ENCODE measurements at places on chromosomes 4 and X.

DNA sequence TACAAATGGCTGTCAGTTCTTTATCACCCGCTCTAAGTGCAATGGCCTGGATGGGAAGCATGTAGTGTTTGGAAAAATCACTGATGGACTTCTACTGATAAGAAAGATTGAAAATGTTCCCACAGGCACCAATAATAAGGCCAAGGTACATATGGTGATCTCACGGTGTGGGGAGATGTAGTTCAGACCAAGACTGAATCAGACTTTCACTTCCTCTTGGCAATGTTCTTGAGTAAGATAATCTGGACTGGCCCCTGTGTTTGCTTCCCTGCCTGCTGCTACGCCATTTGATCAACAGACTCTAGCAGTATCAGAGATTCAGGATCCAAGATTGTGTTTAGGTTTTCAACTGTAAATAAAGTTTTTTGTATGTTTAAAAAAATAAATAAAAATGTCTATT is 682.2 kb upstream of the AMOT start:
- no peak for DNase-seq

DNA sequence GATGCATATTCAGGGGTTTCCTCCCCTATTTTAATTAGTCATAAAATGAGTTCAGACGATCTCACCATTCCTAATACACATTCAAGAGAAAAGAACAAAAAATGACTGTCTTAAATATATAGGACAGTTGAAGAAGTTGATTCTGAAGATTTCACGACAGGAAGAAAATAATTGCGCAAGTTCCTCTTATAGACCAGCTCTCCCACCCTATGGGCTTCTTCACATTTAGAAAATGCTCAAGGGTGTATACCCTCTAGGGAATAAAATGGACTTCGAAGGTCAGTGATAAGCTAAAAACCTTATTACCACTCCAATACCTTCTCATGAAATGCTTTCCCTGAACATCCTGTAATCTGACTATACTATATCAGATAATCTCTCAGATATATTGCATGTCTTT is 149.2 kb upstream of the TEX13C start:
- no peak for DNase-seq

GRCh38 chrX:65633826-65634225 is 33.6 kb upstream of the MSN start:
- DNase-seq = no peak

- no peak for DNase-seq
Measured at GRCh38 chr4:121189326-121190215, 25.4 kb upstream of the TNIP3 start.

DNA sequence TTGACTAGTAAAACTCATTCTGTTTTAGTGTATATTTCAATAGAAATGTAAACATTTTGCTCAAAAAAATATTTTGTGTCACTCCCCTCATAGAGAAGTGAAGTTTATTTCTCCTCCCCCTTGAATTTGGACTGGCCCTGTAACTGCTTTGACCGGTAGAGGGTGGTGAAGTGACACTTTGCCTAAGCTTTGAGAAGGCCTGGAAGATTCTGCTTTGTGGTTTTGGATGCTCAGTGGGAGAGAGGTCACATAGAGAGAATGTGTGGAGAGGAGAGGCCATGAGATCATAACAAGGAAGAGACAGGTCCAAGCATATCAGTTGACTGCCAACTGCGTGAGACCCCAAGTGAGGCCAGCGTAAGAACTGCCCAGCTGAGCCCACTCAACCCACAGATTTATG is 19.1 kb upstream of the ARX start:
- no peak for DNase-seq

- no peak for DNase-seq
Measured at GRCh38 chr4:89419111-89419695, 111.6 kb upstream of the GPRIN3 start.

Measured in HEK293T (cell line).